Gastroesophageal sphincter (tissue), 4 donors: ENCODE measurements at places on chromosomes 11 and 22. TPM values are rescaled to one million over a fixed set of nuclear protein-coding genes. Genes with fewer than 3 reads are reported as not detected.

The PRG3 gene
- total RNA-seq: not detected

The IL17REL gene
- total RNA-seq: not detected

GRCh38 chr11:9273376-9274336 is 8.5 kb upstream of the DENND5A start:
- no peak for ATAC-seq

- ATAC-seq: peak; percentile 72
Observed at GRCh38 chr11:110989428-110990133, 255.9 kb upstream of the POU2AF2 start.

GRCh38 chr11:28123151-28123581 is 15.0 kb downstream of the METTL15 start:
- no peak for ATAC-seq

DNA sequence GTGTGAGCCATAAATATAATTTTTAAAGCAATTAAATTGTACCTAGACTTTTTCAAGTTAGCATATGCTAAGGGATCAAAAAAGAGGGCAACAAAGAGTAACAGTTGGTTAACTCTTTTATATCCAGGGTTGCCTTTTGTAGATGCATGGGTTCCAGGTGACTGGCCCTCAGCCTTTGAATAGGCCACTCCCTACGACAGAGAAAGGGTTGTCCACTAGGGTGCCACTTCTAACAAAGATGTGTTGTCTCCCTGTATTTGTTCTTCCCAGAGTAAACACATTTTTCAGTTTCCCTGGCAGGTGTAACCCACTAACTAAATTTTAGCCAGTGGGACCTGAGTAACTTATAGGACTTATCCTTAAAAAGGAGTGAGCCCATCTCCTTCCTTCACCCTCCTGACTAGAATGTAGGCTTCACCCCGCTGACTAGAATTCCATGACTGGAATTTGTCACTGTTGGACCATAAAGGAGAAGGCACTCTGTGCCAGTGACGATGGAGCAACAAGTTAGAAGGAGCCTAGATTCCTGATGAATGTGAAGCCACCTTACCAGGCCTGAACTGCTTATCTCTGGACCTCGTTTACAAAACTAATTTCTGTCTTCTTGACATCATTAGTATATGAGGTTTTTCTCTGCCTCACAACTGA is 16.6 kb downstream of the TUG1 start:
- ATAC-seq: no peak

DNA sequence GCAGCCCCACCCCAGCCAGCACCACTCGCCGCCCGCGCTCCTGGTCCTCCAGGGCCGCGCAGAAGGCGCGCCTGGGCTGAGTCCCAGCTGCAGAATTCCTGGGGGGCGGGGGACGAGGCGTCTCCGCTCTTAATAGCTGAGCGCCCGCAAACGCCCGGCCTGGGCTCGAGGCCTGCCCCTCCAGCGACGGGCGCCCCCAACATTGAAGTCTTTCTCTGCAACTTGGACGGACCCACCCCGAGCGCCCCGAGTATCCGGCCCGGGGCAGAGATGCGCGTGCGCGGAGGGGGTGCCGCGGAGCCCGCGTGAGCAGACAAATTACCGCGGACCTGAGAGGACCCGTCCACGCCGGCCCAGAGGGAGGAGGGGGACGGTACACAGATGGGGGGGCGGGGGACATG is 6.7 kb upstream of the SYT7 start:
- ATAC-seq: peak; percentile 75

DNA sequence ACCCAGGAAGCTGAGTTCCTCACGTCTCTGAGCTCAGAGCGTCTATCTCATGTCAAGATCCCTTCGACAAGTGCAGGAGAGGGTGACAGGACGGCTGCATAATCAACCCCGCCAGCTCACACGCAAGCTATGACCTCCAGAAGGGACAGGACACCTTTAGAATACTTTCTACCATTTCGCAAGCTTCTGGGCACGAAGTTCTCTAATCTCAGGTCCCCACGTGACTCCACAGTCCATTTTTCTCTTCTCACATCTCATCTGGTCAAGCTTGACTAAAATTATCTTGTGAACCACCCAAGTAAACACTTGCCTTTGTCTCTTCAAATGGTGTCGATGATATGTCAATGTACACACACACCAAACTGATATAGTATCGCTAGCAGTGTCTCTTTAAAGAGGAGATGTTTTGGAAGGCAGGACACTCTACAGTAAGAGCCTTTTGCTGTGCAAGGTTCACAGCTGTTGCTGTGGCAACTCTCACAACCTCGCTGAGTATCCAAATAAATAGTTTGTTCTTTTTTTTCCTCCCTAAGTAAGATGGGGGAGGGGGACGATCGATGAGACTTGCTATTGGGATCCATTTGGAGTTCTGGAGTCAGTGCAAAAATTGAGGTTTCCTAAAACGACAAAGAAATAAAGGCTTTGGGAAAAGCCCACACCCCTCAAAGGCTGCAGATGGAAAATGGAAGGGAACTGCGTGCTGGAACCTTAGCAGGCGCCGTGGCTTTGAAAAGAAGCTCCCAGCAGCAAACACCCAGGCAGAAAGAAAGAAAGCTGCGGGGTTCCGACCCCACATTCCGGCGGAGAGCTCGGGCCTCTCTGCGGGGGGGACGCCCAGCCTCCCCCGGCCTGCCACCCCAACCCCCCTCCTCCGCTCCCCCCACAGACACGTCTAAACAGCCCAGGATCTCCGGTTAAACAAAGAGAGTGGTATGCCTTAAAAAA is 215.4 kb upstream of the UBASH3B start:
- peak; percentile 75 for ATAC-seq

GRCh38 chr22:47054231-47055072 is 292.0 kb downstream of the TBC1D22A start:
- ATAC-seq: no peak

DNA sequence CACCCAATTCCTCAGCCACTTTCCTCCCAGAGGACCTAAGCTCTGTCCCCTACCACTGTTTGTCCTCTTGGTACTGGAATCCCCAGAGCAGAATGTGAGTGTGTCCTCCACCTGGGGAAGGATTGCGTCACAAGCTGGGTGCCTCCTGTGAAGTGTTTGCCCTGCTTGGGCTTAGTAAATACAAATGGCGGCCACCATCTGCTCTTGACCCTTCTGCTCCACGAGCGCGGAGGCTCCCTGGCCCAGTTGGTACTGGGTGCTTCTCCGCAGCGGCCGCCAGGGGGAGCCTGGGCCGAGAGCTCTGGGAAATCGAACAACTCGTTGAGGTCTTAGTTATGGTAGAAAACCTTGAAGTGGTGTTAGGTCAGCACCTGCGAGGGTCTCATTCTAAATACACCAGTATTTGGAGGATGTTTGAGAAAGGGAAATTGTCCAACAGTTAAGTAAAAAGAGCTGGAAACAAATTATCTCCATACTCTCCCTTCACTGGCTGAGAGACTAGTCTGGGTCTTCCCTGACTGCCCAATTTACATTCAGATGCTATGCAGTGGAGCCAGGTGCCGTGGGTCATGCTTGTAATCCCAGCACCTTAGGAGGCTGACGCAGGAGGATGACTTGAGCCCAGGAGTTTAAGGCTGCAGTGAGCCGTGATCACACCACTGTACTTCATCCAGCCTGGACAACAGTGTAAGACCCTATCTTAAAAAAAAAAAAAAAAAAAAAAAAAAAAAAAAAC is 74.6 kb upstream of the TEAD1 start:
- peak; percentile 50 for ATAC-seq
